IPS DF 6.9 (cell line): ENCODE measurements at places on chromosomes 12 and 14.

- no peak for DNase-seq
Measured at GRCh38 chr14:104062281-104062680, 23.2 kb upstream of the ASPG start.

GRCh38 chr12:20368114-20368650 is at the start of gene PDE3A:
TSS of gene PDE3A (plus strand) at chr12:20368537. CDS start at chr12:20369285, 748 bp downstream.
- DNase-seq = no peak

GRCh38 chr12:65083581-65083980 is 37.5 kb downstream of the WIF1 start:
- DNase-seq = no peak

DNA sequence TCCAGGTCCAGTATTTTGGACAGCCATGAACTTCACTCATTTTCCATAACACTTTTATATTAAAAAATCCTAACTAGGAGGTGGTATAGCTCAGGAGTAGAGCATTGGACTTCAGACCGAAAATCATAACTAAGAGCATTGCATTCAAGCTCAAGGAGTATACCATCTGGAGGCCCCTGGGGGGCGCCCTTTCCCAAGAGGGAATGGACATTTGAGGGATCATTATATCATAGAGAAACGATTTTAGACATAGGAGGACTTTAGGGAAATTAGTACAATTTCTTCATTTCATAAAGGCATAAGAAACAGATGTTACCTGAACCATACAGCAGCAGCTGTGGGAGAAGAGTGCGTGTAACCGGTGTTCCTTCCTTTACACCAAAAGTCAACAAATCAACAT is 5.2 kb upstream of the ATG14 start:
- no peak for DNase-seq

DNA sequence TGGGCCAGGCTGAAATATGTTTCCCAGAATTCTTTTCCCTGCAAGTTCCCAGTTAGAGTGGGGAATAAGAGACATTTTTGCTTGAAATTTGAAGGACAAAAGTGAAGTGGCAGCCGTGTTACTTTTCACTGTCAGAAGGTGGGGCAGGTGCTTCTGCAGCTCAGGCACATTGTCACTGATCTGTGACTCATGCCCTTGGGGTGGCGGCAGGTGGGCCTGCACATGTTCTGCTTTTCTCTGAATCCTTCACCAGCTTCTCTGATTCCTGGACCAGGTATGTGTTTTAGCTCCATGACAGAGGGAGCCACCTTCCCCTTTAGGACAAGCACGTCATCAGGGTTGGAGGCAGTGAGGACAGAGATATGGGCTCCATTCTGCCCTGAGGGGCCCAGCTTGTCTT is 11.7 kb upstream of the KCNA5 start:
- DNase-seq = no peak

DNA sequence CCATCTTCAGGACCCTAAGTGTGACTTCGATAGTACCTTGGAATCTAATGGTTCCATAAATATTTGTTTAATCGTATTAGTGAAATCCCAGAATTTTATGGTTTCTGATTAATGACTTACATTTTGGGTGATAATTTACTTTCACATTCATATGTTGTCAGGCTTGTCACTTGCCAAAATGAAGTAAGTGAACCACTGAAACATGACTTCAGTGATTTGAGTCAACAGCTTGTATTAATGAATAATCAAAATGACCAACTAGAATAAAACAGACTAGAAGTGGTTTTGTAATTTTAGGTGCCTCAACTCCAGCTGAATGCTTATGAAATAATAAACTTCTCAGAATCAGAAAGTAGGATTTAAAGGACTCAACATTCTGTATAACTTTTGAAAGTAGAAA is 517.1 kb downstream of the PRKD1 start:
- no peak for DNase-seq

- DNase-seq = no peak
Measured at GRCh38 chr14:94615823-94616570, 3.8 kb downstream of the SERPINA3 start.

- no peak for DNase-seq
Measured at GRCh38 chr12:29782285-29782870, 1.4 kb downstream of the TMTC1 start.
